ENCODE measurements at places on chromosomes 11 and 22.

DNA sequence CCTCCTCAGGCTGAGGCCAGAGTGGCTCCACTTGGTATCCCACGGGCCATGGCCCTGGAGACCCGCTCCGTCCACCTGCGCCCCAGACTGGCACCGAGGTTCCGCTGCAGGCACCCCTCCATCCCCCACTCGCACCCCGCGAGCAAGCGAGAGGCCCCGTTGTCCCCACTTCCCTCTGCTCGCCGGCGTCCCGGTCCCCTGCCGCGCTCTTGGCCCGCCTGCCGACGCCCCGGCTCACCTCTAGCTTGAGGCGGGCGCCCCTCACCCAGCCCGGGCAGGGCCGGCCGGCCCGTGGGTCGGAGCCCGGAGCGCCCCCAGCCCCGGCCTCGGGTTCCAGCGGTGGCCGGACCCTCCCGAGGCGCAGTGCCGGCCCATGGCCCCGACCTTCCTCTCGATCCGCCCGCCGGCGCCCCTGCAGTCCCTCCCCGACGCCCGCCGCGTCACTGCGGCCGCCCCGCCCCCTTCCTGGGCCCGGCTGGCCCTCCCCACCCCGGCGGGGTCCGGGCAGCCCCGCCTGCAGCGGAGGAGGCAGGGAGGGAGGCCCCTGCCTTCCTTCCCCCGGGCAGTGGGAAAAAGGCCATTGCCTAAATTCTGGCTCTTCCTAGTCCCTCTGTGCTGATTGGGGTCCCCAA lies at the start of gene PITPNM1:
PITPNM1 (minus strand) TSS at position 414 of the 632 bp plus-strand sequence. CDS start 1,183 bp downstream, outside the sequence.
- peaks cover 44% of the 10 kb centered on the region for H3K36me3 ChIP-seq
- H3K27me3 ChIP-seq = no peaks in the 10 kb centered on the region
- H3K27ac ChIP-seq = peak within 1 kb of the TSS; percentile 86
- H3K4me3 ChIP-seq = peak within 1 kb of the TSS; percentile 67
- H3K4me1 ChIP-seq = peaks cover 46% of the 10 kb centered on the region

- H3K27me3 ChIP-seq = no peaks in the 10 kb centered on the region
- H3K27ac ChIP-seq = peak overlapping the region; percentile 46
- DNase-seq = no peak
- H3K4me3 ChIP-seq = peak overlapping the region; percentile 98
These were observed 718 bp downstream of the INTS5 start for GRCh38 chr11:62652161-62653006.

DNA sequence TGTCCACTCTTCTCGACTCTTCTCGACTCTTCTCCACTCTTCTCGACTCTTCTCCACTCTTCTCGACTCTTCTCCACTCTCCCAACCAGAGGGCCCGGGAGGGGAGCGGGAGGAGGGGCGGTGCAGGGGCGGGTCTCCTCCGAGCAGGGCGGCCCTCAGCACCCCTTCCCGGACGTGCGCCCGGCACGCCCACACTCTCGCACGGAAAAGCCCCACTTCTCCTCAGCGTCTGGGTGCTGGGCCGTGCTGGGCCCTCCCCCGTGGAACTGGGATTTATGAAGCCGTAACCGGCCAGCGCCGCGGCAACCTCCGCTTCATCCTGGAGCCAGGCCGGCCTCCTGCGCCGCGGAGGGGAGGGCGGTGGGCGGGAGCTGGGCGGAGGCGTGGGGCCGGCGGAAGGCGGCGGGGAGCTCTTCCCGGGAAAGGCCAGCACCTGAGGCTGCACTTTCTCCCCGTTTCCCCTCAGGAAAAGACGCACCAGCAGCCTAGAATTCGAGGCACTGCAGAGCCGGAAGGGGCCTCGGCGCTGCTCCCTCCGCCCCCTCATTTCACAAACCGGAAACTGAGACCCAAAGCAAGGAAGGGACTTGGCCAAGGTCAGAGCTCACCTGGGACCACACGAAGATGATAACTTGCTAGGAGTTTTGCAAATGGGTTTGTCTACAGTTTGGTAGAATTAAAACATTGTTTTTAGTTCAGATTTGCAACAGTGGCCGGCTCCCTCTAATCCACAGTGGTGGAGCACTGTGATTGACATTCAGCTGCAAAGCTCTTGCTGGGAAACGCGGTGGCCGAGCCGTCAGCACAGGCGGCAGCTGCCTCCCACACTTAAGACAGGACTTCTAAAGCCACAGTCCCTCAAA lies 31.6 kb upstream of the JAM3 start:
- H3K27me3 ChIP-seq = peaks cover 32% of the 10 kb centered on the region
- H3K27ac ChIP-seq = peak overlapping the region; percentile 31
- peaks cover 23% of the 10 kb centered on the region for H3K4me1 ChIP-seq
- peak overlapping the region; percentile 87 for H3K4me3 ChIP-seq
- H3K36me3 ChIP-seq = no peaks in the 10 kb centered on the region

- no peak overlapping the region for H3K4me3 ChIP-seq
- no peak for DNase-seq
- peaks cover 2% of the 10 kb centered on the region for H3K4me1 ChIP-seq
- no peaks in the 10 kb centered on the region for H3K36me3 ChIP-seq
These were observed 58.8 kb downstream of the ARHGAP8 start for GRCh38 chr22:44811141-44811540.

DNA sequence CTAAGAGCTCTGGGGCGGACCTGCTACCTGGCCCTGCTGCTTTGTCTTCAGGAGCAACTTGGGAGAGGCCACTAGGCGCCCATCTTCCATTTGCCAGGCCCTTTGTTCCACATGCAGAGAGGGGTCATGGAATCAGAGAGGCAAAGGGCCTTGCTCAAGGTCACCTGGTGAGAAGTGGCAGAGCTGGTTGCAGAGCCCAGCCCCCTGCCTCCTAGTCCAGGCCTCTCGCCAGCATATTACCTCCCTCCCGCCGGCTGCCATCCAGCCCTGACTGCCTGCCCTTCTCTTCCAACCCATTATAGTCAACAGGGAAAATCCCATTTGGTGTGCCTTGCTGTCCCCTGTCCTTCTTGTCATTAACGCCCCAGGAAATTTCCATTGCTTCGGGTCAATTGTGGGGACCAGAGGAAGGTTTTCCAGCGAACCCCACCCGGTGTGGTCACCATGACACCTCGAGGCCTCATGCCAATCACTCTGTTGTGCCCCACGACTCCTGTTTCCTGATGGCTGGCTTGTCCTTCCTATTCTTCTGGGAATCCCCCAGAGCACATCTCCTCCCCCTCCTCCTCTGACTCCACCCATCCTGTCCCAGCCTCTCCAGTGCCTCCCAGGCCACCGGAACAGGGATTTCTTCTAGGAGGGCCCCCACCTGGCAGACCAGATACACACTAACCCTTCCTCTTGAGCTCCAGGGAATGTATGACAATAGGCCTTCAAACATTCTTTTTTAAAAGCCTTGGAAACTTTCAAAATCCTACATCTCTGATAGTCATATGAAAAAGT lies 77.0 kb downstream of the NECTIN1 start:
- no peaks in the 10 kb centered on the region for H3K4me1 ChIP-seq
- no peak for DNase-seq
- no peak overlapping the region for H3K4me3 ChIP-seq
- H3K27me3 ChIP-seq = peaks cover 11% of the 10 kb centered on the region
- no peaks in the 10 kb centered on the region for H3K36me3 ChIP-seq

DNA sequence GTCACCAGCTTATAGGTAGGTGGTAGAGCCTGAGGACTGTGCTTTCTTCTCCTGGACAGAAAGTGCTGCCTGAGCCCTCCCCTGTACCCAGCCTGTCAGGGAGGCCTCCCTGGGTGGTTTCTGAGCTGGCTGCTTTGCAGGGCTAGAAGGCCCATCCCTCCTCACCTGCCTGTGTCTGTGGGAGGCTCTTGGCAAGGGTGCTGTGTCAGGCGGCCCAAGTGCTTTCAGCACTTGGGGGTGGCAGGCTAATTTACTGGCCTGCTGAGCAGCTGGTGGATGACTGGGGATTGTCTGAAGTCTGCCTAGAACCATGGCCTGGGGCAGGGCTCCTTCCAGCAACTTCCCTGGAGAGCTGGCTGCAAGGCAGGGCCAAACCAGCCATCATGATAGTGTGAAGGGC lies 139.0 kb upstream of the NAV2 start:
- H3K27ac ChIP-seq = no peak overlapping the region
- no peak overlapping the region for H3K4me3 ChIP-seq
- no peak for DNase-seq

DNA sequence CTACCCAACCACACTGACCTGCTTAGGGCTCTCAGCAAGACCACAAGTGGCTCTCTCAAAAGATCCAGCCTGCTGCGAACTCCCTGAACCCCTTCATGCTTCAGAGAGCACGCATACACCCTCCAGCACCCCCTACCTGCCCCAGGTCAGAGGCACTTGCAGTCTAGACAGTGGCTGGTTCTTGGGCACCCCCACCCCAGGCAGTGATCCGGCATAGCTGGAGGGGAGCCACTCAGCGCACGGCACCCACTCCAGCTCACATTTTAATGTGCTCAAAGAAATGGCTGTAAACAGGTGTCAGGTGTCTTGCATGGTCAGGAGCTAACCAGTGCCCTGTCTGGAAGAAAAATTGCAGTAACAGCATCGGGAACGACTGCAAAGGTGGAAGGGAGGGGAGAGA lies 140.8 kb downstream of the PKNOX2 start:
- H3K4me3 ChIP-seq = no peak overlapping the region
- H3K4me1 ChIP-seq = peaks cover 28% of the 10 kb centered on the region
- no peak overlapping the region for H3K27ac ChIP-seq
- H3K27me3 ChIP-seq = no peaks in the 10 kb centered on the region
- no peaks in the 10 kb centered on the region for H3K36me3 ChIP-seq

DNA sequence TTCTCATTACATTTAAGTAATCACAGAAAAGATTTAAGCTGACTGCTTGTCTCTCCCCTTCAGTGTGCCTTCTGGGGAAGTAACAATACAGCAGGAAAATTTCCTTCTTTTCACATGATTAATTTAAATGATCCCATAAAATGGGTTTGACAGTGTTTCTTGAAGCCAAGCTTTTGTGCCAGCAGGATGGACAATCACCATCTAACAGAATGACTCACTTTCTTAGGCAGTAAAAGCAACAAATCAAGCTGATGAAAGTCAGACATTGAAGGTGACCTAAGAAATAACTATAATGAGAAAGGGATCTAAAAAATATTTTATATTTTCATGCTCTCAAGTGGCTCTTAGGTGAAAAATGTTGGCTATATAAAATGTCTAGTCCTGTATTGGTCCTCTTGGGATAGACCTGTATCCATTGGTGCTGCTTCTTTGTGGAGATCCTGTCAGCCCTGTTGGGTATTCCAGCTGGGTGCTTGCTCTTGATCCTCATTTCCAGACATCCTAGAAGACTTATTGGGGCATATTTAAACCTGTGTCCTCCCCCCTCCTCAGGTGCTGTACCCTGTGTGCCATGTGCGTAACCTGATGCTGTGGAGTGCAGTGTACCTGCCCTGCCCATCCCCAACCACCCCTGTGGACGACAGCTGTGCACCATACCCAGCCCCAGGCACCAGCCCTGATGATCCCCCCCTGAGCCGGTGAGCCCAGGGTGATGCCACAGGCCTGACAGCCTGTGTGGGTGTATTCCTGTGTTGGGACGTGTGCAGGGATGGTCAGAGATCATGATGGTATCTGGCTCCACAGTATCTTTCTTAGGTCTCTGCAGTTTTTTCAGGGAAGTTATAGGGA lies 62.7 kb upstream of the HORMAD2 start:
- peaks cover 11% of the 10 kb centered on the region for H3K4me1 ChIP-seq
- no peak for DNase-seq
- no peak overlapping the region for H3K4me3 ChIP-seq
- no peaks in the 10 kb centered on the region for H3K27me3 ChIP-seq
- peaks cover 76% of the 10 kb centered on the region for H3K36me3 ChIP-seq

- H3K27me3 ChIP-seq = no peaks in the 10 kb centered on the region
- no peak for DNase-seq
- peaks cover 4% of the 10 kb centered on the region for H3K36me3 ChIP-seq
- H3K4me1 ChIP-seq = peaks cover 6% of the 10 kb centered on the region
These were observed 3.0 kb downstream of the FBXO7 start for GRCh38 chr22:32477596-32477995.

- DNase-seq = peak; percentile 72
- no peaks in the 10 kb centered on the region for H3K36me3 ChIP-seq
- peak overlapping the region; percentile 89 for H3K27ac ChIP-seq
These were observed 150.5 kb downstream of the FEZ1 start for GRCh38 chr11:125345421-125346178.

GRCh38 chr22:45608763-45609180 lies 62.9 kb upstream of the ATXN10 start:
- H3K27me3 ChIP-seq = no peaks in the 10 kb centered on the region
- H3K36me3 ChIP-seq = peaks cover 11% of the 10 kb centered on the region
- DNase-seq = peak; percentile 44

- DNase-seq = no peak
- no peak overlapping the region for H3K4me3 ChIP-seq
- H3K27ac ChIP-seq = no peak overlapping the region
- no peaks in the 10 kb centered on the region for H3K36me3 ChIP-seq
These were observed 12.7 kb downstream of the RBFOX2 start for GRCh38 chr22:36015811-36016529.

DNA sequence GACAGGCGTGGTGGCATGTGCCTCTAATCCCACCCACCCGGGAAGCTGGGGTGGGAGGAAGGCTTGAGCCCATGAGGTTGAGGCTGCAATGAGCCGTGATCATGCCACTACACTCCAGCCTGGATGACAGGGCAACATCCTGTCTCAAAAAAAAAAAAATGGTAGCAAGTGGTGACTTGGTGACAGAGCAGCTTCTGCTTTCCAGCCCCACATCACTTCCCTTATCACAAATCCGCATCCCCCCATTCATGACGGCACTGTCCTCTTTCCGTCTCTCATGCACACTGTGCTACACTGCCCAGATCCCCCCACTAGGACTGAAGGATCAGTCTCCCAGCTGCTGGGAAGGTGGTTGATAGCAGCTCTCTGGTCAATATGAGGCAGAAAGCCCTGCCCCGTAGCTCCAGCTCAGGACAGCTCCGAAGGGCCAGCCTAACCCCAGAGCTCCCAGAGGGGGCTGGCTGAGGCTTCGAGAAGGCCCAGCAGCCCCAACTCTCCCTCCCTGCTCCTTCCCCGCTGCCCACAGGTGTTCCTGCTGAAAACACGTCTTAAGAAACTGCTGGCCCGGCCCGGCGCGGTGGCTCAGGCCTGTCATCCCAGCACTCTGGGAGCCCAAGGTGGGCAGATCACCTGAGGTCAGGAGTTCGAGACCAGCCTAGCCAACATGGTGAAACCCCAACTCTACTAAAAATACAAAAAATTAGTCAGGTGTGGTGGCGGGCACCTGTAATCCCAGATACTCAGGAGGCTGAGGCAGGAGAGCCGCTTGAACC lies 15.9 kb downstream of the PGA5 start:
- no peak overlapping the region for H3K4me3 ChIP-seq
- H3K4me1 ChIP-seq = peaks cover 5% of the 10 kb centered on the region
- H3K27ac ChIP-seq = no peak overlapping the region

All from mesenchymal stem cell (in vitro differentiated cells and primary cell).